CD4-positive, alpha-beta T cell treated with Interleukin-17A for 4 hours (primary cell): ENCODE measurements at places on chromosomes 4 and X.
A peak's percentile ranks its signal among the peaks of the same experiment; 100 is the strongest.

- no peak for DNase-seq
Observed at GRCh38 chrX:39065051-39065871, 264.0 kb downstream of the MID1IP1 start.

DNA sequence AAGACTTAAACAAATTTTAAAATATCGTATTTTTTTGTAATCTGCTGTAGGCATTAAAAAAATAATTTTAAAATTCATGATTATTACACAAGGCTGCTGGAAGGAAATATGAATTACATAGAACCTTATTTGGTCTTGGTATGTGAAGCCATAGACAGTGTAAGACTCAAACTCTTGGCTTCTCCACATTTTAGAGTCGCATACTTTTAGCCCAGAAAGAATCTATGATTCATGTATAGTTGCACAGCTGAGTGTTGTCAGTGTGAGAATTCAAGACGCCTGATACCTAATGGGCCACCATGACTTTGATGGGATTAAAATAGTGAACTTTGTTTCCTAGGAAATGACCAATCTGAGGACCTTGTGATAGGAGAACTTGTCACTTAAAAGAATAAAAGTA is 1.4 kb downstream of the INTU start:
- DNase-seq = no peak

GRCh38 chr4:95572304-95572991 is 23.7 kb upstream of the UNC5C start:
- no peak for DNase-seq

GRCh38 chr4:184568770-184569169 is 80.5 kb downstream of the CASP3 start:
- no peak for DNase-seq

GRCh38 chr4:151806511-151806927 is 45.7 kb upstream of the GATB start:
- DNase-seq = no peak

- DNase-seq = no peak
Observed at GRCh38 chrX:27078371-27078770, 384.8 kb downstream of the PPP4R3C start.

DNA sequence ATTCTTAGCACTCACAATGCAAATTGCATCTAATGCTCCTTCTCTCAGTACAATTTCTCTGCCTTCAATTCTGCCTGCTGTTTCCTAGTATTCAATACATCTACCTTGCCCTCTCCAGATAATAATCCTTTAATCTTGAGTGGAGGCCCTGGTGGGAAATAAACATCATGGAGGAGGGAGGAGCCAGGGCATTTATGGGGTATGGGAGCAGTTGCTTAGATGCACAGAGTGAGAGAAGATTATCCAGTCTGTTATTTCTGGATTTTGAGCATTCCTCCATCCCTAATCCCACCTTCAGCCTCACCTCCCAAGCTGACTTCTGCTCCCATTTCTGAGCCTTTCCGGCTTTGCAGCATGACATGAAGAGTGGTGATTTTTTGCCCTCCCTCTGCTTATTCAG is 127.9 kb upstream of the PPP3CA start:
- no peak for DNase-seq

DNA sequence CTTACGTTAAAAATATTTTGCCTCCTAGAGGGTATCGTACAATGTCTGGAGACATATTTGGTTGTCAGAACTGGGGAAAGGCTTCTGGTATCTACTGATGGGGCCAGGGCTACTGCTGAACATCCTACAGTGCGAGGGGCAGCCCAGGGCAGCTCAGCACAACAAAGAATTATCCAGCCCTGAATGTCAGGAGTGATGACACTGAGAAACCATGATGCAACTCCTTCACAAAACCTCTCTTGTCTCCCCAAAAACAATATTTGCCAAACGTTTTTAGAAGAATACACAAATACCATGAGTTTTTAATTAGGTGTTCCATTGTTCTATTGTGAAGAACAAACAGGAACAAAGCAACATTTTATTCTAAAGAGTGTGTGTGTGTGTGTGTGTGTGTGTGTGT is 43.4 kb upstream of the CLNK start:
- no peak for DNase-seq

- peak; percentile 58 for DNase-seq
Observed at GRCh38 chr4:40190880-40191815, 5.7 kb upstream of the RHOH start.

- no peak for DNase-seq
Observed at GRCh38 chrX:120680090-120680489, 50.2 kb upstream of the C1GALT1C1 start.

GRCh38 chr4:76990288-76991080 is 40.9 kb downstream of the SEPTIN11 start:
- no peak for DNase-seq

DNA sequence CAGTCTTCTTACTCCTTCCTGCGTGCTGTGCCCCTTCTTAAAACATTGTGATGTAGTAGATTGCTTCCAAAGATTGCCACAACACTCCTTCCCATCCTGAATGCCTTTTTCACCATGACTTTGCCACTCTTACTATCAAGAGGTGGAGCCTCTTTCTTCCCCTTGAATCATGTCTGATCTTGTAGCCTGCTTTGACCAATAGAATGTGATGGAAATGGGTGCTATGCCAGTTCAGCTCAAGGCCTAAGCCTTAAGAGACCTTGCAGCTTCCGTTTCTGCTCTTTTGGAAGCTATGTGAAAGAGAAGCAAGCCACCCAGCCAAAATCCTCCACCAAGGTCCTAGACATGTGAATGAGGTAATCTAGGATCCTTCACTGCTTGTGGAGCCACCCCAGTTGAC is 31.6 kb upstream of the RP2 start:
- DNase-seq = no peak

DNA sequence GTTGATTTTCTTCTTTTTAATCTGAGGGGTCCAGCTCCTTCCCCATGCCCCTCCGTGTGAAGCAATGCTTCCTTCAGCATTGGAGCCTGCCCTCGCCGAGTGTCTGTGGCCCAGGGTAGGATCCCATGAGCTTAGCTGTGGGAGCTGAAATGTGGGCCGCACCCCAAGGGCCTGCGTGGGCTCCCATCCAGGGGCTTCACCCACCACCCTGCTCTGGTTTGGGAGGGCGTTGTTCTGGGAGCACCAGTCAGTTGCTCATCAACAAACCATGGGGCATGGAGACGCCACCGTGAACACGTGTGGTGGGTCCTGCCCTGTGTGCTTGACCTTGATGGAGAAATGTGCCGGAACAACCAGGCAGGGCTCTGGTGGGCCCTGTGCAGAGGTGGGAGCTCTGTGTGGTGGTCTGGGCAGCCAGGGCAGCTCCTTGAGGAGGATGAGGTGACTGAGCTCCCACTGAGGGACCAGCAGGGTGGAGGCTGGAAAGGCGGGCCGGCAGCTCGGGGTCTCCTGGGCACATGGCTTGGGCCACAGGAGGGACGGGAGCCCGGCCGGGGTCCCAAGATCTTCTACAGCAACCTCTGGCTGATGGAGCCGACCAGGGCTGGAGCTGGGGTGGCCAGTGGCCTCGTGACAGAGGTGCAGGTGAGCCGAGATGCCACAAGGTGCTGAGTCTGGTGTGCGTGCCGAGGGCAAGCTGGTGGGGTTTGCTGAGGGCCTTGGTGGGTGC is 39.6 kb upstream of the NKX1-1 start:
- DNase-seq = no peak

DNA sequence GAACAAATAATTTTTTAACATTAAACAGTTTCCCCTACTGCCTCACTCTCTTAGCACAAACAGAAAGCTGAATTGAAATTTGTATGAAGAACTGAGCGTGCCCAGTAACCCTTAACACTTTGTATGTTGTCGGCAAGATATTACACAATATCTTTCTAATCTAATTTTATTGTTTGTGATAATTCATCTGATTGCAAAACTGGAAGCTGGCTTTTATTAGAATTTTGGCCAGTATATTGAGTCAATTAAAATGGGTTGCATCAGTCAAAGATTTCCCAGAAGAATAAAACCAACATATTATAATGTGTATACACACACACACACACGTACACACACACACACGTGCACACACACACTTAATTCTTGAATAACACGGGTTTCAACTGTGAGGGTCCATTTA is 2332.1 kb downstream of the PCDH7 start:
- DNase-seq = no peak

- DNase-seq = no peak
Observed at GRCh38 chr4:140968371-140968770, 164.9 kb downstream of the RNF150 start.

DNA sequence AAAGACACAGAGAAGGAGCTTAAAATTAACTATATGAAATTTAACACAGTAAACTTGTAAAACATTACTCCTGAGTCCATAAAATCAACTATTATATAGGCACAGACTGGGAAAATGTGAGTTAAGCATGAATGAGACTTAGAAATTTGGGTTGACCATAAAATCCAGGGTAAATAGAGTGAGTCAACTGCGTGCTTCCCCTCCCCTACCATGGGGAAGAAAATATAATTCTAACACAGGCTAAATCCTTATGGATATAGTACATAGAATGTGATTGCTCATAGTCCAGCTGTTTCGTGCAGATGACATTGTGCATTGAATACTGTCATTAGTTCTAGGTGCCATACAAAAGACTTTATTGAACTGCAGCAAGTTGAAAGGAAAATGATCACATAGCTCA is 42.2 kb downstream of the KLHL5 start:
- DNase-seq = no peak

- no peak for DNase-seq
Observed at GRCh38 chrX:120207009-120207605, 43.5 kb upstream of the ZBTB33 start.

GRCh38 chrX:72340626-72341025 is 34.9 kb upstream of the CITED1 start:
- no peak for DNase-seq

GRCh38 chr4:158970812-158971211 is 132.1 kb upstream of the RAPGEF2 start:
- DNase-seq = no peak

- DNase-seq = no peak
Observed at GRCh38 chr4:153159016-153159415, 45.2 kb upstream of the TRIM2 start.

DNA sequence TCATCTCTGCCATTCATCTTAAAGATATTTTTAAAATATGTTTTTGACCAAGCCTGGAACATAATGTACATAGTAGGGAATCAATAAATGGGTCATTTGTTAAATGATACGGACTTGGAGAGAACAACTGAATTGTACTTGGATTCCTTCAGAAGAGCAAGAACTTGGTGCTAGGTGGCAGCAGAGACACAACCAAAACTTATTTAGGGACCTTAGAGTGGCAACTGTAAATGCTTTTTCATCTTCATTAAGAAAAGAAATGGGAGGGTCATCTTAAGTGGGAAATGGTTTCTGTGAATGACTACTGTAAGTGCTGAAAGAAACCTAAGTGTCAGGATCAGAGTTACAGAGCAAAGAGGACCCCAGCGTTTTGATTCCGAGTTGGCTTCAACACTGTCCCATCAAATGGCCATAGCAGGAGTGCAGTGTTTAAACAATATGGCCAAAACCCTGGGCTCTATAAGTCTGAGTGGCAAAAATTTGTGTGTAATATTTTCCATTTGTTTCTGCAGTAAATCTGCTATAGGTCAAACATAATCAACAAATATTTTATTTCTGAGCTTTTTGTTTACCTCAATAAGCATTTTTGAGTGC is 213.6 kb downstream of the PALLD start:
- no peak for DNase-seq

DNA sequence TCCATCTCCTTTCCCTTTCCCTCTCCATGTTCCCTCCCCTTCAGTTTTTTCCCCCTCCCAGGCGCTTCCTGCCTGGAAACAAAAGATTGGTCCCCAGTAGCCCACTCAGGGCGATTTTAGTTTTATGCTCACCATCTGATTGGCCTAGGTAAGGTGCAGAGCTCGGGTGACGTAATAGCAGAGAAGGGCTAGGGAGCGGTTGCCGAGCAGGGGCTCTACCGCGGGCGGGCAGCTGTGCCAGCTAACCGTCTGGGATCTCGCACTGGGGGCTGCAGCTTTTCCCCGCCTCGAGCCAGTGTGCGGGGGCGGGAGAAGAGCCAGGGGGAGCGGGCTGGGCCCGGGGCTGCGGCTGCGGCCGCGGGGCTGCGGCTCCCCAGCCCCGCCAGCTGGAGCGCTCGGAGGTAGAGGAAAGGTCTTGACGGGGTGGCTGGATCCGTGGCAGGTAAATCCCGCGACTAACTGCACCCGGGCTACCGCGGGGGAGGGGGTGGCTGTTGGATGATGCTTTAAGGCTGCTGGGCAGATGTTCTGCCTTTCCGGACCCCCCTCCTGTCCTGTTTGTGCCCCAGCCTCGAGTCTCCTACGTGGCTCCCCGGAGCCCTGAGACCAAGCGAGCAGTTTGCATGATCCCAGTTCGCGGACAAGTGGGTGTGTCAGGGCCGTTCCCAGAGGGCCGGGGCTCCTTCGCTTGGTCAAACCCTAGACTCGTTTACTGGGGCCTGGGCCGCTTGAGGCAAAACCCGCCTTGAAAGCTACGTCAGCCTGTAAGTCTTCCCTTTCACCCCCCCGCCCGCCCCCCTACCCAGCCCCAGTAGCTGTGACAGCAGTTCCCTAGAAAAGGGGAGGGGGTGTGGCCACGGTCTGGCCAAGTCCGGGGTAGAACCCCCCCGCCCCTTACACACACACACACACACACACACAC is at the start of gene PAK3:
PAK3 (plus strand) TSS at position 218 of the 922 bp plus-strand sequence. CDS start 26,913 bp downstream, outside the sequence.
- peak; percentile 44 for DNase-seq

DNA sequence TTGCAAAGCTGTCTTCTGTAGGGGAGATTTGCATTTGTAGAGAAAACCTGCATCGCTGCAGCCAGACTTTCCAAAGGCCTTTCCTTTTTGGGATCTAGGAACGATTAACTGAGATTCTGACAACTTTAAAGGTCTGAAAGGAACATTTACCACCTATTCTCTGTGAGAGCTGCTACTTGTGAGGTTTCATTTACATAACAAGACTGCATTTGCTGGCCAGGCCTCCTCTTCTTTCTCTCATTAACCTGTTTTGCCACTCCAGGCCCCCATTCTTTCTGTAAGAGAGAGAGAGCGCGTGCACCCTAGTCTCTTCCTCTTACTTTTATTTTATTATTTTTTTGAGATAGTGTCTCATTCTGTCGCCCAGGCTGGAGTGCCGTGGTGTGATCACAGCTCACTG is 31.6 kb downstream of the TMEM31 start:
- DNase-seq = no peak

- DNase-seq = no peak
Observed at GRCh38 chr4:138341739-138342415, 99.7 kb upstream of the SLC7A11 start.

DNA sequence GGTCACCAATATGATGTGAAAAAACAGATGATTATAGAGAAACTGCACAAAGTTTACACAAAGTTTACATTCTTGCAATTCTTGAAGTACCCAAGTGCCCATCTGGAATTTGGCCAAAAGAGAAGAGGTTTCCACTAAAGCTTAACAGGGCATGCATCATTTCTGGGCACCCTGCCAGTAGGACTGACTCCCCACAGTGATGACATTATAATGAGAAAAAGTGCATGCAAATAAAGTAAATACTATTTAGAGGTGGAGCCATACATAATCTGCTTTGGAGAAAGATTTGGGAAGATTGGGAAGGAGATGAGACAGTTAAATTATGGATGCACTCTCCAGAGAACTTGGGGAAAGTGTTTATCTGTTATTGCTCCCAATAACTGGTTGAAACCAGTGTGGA is 93.7 kb upstream of the TRPC3 start:
- no peak for DNase-seq
